ENCODE measurements at places on chromosomes 7 and 10.

- ATAC-seq: no peak
Observed at GRCh38 chr10:35523670-35524225, 81.4 kb upstream of the GJD4 start.

GRCh38 chr10:99507265-99507664, 25.5 kb upstream of the NKX2-3 start:
- no peak for ATAC-seq

GRCh38 chr7:155104913-155105312, 34.8 kb downstream of the HTR5A start:
- ATAC-seq: no peak

- no peak for ATAC-seq
Observed at GRCh38 chr10:118809357-118810220, 54.8 kb upstream of the CACUL1 start.

GRCh38 chr7:69860486-69860885, 262.2 kb downstream of the AUTS2 start:
- ATAC-seq: no peak

- ATAC-seq: peak; percentile 53
Observed at GRCh38 chr7:31129067-31129466, 77.0 kb downstream of the ADCYAP1R1 start.

DNA sequence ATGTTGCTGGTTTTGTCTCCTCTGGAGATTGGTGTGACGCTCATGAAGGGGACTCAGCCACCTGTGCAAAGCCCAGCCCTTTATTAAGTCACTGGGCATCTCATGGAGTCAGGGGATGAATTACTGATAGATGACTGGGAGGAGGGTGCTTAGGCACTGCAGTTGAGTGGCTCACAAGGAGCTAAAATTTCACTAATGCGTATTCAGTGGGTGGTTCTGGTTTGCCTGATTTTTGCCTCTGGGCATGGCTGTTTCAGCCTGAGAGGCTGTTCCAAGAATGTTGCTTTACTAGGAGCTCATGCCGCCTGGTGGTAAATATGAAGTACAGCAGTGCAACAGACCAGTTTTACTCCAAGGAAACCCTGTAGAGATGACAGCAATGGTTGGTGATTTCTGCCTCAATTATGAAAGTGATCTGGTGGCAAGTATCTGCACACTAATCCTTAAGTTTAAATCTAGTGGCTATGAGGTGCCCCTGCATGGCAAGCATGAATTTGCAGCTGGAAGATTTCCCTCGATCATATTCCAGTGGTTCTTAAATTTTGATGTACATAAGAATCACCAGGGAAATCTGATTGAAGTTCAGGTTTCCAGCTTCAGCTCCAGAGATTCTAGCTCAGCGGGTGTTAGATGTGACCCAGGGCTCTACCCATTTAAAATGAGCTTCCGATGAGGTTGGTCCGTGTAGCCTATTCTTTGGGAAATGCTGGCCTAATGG, 19.9 kb downstream of the ACTA2 start:
- ATAC-seq: peak; percentile 78

DNA sequence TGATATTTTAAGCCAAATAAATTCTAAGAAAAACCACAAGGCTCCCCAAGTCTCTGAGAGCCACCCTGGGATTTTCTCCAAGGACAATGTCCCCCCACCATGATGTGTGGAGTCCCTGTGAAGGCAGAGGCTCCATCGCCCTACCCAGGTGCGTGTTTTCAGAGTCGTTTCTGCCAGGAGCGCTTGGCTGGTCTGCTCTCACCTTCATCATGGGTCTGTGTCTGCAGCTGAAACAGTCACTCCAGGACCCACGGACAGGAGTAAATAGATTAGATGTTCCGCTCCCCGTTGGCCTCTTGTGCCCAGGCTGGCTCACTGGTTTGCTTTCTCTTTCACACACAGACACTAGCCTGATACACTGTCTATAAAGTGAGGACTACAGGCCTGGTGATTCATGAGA, 217.5 kb downstream of the SFMBT2 start:
- no peak for ATAC-seq

DNA sequence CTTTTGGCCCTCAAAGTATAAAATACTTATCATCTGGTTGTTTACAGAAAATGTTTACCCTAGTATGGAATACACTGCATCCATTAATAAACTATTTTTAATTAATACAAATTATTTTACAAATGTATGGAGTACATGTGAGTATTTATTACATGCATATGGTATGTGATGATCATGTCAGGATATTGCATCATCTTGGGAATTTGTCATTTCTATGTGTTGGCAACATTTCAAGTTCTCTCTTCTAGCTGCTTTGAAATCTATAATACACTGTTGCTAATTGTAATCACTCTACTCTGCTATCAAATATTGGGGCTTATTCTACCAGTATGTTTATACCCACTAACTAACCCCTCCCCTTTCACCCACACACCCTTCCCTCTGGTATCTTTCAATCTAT, 103.9 kb upstream of the THSD7A start:
- ATAC-seq: no peak

DNA sequence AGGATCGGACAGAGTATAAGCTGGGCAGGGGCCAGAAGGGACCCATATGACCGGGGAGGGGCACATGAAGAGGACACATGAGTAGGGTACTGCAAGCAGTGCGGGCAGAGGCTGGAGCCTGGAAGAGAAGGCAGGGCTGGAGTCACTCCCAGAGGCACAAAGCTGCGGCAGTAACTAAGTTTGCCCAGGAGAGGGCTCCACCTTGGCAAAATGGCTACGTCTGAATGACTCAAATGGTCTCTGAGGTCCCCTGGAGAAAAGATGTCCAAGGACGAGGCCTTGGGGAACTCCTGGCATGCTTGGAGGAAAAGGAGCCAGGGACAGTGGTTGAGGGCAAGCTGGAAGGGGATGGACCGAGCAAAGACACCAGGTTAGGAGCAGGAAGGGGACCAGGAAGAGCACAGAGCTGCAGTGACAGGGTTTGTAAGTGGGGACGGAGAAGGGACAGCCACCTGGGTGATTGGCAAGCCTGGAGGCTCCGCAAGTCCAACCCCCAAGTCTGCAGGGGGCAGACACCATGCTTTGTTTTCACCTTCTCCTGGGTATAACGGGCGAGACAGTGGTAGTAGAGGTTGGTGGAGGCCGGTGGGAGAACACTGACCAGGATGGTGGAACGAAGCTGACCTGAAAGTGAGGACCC, 43.1 kb upstream of the LBX1 start:
- ATAC-seq: peak; percentile 97

GRCh38 chr7:27689591-27690164, 27.0 kb upstream of the HIBADH start:
- peak; percentile 92 for ATAC-seq

GRCh38 chr10:59079386-59080226, 96.8 kb upstream of the PHYHIPL start:
- peak; percentile 92 for ATAC-seq

- ATAC-seq: no peak
Observed at GRCh38 chr7:1915326-1915725, 245.2 kb downstream of the ELFN1 start.

DNA sequence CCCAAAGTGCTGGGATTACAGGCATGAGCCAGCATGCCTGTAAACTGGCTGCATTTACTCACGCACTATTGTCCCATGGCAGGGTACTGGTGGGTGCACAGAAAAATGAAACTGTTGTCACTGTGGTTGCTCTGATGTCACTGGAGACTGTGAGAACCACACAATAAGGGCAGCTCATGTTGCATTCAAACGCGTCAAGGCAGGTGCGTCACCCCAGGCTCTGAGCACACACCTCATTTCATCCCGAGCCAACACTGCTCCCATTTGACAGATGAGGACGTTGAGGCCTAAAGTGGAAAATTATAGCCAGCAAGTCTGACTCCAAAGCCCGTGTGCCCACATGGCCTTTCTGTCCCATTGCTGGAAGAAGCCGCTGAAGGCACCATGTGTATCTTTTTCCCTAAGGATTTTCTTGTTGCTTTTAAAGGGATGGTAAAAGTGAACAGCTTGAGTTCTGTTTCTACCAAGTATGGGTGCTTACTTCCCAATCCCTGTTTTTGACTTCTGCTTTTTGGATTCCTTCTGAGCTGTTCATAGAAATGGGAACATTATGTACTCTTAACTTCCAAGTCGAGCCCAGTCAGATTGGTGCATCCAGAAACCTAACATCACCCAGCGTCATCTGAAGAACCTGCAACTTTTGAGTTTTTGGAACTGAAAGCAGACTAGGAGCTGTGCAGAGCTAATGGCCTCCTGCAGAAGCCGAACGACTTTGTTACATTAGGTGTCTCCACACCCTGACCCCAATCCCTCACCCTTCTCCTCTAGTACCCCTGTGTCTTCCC, 60.1 kb upstream of the CARD11 start:
- no peak for ATAC-seq

DNA sequence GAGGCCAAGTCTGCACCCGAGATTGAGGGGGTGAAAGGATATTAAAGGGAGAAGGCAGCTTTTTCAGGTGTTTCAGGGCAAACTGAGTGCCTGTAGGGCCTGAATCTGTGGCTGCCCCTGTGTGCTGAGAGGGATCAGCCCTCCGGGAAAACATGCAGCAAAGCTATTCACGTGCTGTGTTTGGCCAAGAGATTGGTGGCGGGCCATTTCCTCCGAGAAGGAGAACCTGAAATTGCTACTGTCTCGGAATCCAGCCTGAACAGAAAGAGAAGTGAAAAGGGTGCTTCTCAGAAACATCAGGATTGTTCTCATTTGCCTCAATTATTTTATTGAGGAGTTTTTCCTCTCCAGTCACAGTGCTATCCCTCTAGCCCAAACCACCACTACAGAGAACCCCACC, 16.0 kb downstream of the GIMAP5 start:
- no peak for ATAC-seq

- ATAC-seq: no peak
Observed at GRCh38 chr10:70293169-70293843, 9.5 kb upstream of the NPFFR1 start.

DNA sequence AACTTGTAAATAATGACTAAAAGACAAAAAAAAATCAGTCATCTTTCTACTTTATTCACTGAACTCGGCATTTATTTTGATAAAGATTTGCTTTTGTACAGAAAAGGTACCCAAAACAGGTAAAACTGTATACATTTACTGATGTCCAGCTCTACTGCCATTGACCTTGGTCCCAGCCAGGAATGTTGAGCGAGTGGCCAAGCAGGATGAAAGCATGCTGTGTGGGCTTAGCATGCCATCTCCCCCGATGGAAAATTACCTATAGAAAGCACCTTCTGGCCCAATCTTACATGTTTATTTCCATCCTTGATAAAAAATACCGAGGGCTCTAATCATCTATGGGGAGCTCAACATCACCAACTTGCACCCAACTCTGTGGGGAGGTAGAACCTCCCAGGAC, 6.8 kb downstream of the PARD3 start:
- no peak for ATAC-seq

- no peak for ATAC-seq
Observed at GRCh38 chr10:64732372-64732957, 1211.3 kb downstream of the REEP3 start.

All from SK-N-SH treated with all-trans-retinoic acid at 6 μM for 48 hours (cell line).